Renal cortical epithelial cell (primary cell): ENCODE measurements at places on chromosomes 11 and 22. TPM values are rescaled to one million over a fixed set of nuclear protein-coding genes. Genes with fewer than 3 reads are reported as not detected.

DNA sequence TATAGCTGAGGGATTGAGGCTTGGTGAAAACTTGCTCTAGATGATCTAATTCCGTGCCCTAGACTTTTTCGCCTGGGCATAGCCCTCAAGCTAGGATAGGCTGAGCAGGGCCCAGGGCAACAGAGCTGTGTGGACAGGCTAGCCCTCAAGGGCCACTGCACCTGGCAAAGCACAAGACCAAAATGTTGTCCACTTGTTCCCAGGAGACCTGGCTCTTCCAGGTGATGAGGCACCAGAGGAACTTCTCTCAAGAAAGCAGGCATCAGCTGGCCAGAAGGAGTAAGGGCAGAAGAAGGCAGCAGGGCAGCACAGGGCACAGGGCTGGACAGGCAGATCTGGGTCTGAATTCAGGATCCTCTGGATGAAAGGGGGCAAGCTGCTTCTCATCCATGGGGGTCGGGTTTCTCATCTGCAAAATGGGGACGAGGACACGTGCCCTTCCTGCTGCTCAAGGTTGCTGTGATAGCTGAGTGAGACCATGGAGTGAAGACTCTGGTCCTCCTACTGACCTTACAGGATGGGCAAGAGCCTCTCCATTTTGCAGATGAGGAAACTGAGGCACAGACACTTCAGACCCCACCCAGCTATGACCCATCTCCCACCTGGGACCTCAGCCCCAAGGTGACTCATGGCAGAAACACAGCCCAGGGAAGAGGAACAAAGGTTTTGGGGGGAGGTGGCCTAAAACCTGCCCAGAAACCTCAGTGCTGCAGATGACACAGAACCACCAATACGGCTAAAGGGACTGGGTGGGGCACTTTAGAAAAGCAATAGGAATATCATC lies 42.2 kb upstream of the PRDM11 start:
- no peak for DNase-seq

DNA sequence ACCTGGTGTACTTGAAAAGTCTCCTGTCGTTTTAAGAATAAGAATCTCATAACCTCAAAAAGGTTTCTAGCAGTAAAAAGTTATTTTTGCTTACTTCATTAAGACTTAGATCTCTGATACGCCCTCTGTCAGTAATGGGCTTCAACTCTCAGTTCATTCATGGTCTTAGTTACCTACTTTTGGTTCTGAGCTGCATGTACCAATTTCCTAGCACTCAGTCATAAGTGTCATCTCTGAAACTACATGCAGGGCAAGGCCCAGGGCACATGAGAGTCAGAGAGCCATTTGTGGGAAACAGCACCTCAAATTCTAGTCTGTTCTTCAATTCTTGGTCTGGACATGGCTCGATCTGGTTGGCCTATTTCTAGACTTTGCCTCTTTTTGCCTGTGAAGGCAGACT lies 838.4 kb downstream of the FAM181B start:
- DNase-seq: no peak

DNA sequence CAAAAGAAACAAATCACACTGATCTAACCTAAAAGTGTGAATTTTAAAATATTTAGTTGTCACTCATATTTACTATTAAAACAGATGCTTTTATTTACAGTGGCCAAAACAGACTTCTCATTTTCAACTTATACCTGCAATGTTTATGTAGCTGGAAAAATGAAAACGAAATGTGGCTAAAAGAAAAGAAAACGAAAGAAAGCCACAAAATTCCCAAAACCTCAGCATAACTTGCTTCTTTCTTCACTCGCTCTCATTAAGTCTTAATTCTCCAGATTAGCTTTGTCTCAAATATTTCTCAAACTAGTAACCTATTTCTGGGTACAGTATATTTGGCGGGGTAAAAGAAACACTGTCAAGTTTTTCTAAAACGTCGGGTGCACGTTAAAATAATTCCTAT lies 693 bp downstream of the CSTF3 start:
- no peak for DNase-seq

INS gene
- total RNA-seq: not detected in 2 replicates

DNA sequence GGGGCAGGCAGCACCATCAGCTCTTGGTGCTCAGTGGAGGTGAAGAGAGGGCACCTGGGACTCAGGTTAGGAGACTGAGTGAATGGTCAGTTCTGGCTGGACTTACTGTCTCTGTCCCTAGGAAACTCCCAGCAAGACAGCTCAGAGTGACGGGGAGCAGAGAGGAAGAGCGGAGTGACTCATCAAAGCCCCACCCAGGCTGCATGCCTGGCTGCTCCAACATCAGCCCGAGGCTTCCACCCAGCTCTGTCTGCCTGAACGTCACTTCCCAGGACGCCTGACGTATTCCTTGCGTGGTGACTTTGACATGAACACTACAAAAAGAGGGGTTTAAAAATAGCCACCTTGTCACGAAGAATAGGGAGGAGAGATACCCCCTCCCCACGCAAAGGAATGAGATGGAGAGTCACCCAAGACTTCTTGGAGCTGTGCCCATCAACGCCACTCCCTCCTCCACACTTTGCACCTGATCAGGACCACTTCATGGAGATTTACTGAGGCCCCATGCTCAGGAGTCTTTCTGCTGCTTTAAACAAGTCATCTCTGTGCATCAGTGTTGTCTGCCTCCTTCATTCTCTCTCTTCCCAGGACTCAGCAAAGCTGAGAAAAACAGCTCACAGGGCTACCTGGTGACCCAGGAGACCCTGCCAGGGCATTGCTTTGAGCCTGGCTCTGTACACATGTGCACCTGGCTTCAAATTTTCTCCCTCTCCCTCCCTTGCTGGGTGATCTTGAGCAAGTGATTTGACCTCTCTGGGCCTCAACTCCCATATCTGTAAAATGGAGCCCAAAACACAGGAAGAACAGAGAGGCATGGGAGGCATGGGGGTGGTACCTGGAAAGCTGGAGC lies 83.1 kb downstream of the MN1 start:
- DNase-seq: peak; percentile 82

MRGPRX4 gene
- total RNA-seq: not detected in 2 replicates

CAVIN3 gene
- 50.3 and 118 TPM in 2 replicates for total RNA-seq

GRCh38 chr11:120031612-120032600 lies 106.0 kb downstream of the TRIM29 start:
- DNase-seq: no peak

- DNase-seq: no peak
Measured at GRCh38 chr22:48314073-48314472, 1513.6 kb downstream of the BRD1 start.

- no peak for DNase-seq
Measured at GRCh38 chr11:105648762-105649161, 38.9 kb downstream of the GRIA4 start.

JAM3 gene
- 5.6 and 23.3 TPM in 2 replicates for total RNA-seq

GRCh38 chr11:72433455-72434036 lies 785 bp downstream of the CLPB start:
- no peak for DNase-seq

- peak; percentile 85 for DNase-seq
Measured at GRCh38 chr22:45997077-45997776, 20.3 kb upstream of the WNT7B start.
